ENCODE measurements at places on chromosomes 11 and 22.

GRCh38 chr11:125504580-125504979 is 8.5 kb upstream of the FEZ1 start:
- DNase-seq: no peak

DNA sequence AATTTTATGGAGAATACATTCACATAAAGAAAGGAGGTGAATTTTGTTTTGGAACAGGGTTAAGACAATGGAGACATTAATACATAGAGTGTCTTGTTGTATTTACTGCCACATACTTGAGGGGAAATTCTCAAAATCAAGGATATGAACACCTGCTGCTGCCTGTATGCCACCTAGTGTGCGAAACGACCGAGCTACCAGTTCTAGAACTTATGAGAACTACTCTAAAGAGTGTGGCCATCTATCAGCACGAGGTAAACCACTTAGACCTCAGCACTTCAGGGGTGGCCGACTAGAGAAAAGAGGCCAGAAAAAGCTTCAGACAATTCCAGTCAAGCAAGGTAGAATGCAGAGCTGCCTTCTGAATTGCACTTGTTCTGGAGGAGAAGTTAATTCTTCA is 1.5 kb upstream of the AGBL2 start:
- DNase-seq: no peak

GRCh38 chr11:56533054-56533740 is 9.9 kb downstream of the OR5M11 start:
- no peak for DNase-seq

- DNase-seq: no peak
Measured at GRCh38 chr11:128714881-128715280, 21.0 kb downstream of the FLI1 start.

DNA sequence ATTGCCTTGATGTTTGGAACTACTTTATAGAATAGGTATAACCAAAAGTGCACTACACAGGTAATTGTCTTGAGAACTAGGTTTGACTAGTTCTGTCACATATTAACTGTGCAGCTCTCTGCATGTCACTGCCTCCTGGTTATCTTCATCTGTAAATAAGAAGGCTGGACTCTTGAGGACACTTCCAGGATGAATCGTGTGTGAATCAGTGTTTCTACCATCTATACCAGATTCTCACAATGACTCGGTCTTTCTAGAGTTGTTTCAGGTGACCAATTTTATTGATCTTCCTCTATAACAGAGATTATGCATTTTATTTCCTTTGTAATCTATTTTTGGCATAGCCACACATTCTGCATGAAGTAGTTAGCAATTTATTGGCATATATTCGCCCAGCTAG is 1181.0 kb upstream of the TENM4 start:
- DNase-seq: no peak

GRCh38 chr11:116611998-116612620 is 160.7 kb downstream of the BUD13 start:
- no peak for DNase-seq

- no peak for DNase-seq
Measured at GRCh38 chr22:37442135-37442534, 14.9 kb upstream of the ELFN2 start.

DNA sequence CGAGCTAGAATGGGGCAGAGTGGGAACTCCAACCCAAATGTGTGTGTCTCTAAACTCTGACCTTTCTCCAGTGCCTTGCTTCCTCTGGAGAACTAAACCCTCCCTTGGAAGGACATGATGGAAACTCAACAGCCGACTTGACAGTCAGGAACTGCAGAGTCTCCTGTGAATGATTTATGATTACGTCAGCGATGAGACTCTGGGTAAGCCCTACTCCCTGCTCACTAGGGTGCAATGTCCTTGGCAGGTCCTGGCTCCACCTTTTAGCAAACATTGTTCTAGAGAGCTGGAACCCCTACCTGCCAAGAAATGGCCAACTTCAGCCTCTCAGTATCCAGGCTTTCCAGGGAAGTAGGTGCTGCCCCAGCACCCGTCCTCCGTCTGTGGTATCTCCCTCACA is 96.1 kb upstream of the CD82 start:
- DNase-seq: no peak

- DNase-seq: no peak
Measured at GRCh38 chr11:96103102-96103501, 179.2 kb upstream of the MTMR2 start.

DNA sequence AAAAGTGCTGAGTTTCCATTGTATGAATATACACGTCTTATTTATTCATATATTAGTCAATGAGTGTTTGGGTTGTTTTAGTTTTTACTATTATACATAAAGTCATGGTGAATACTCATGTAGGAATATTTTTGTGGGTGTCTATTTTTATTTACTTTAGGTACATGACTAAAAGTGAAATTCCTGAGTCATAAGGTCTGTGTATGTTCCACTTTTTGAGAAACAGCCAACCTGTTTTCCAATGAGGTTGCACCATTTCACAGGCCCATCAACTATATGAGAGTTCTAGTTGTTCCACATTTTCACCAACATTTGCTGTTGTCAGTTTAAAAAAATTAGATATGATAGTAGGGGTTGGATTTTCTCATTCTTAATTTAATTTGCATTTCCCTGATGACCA is 6.6 kb upstream of the OR6X1 start:
- no peak for DNase-seq

DNA sequence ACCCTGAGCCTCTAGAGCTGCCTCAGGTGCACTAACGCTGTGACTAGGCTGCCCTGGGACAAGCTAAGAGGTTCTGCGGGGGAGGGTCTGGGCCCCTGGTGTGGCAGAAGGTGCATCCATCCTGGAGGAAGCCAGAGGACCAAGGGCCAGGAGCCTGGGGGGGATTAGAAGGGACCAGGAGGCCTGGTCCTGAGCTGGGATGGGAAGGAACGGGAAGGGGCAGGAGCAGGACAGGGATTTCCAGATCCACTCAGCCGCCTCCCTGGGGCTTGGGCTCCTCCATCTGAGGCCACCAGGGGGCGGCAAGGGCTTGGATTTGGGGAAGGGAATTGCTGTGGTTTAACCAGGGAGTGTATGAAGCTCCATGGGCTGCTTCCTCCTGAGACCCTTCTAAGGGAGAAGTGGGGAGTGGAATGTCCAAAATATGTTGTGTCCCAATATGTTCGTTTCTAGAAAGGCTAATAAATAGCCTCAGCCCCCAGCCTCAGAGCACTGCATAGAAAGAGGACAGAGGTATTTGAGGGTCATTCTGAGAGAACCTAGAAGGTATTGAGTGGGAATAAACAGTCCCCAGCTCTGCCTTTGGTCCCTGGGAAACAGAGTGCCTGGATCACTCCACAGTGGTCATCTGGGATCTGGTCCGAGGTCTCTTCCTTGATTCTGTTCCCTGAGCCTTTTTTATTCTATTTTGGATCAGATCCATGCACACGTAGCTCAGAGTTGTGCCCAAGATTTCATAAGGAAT is 17.4 kb upstream of the PRAME start:
- no peak for DNase-seq

DNA sequence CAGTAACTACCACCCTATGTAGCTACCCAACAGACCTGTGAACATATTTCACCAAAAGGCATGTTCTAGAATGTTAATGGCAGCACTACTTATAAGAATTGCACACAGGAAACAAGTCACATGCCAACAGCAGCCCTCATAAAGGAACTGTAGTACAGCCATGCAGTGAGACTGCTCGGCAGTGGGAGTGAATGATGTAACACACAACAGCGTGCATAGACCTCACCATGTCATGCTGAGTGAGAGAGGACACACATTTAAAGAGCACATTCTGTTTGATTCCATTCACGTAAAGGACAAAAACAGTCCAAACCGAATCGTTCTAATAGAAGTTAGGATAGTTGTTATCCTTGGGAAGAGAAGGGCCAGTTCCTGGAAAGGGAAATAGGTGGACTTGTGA is 27.2 kb upstream of the KIRREL3 start:
- no peak for DNase-seq

GRCh38 chr11:29293825-29294224 is 723.0 kb downstream of the KCNA4 start:
- no peak for DNase-seq

DNA sequence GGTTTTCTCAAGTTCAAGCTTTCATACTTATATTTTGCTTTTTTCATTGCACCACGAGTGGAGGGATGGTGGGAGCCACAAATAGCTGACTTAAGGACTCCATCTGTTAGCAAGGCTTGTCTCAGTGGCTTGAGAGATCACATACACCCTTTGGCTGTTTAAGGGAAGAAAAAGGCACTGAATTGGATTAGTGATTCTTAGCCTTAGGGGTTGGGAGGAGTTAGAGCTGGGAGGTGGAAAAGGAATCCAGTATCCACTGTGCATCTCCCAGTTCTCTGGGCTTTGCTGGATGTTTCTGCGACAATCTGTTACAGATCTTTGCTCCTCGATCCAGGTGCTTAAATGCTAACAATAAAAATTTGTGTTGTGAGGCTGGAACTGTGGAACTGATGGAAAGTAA is 593.6 kb downstream of the CNTN5 start:
- DNase-seq: no peak

DNA sequence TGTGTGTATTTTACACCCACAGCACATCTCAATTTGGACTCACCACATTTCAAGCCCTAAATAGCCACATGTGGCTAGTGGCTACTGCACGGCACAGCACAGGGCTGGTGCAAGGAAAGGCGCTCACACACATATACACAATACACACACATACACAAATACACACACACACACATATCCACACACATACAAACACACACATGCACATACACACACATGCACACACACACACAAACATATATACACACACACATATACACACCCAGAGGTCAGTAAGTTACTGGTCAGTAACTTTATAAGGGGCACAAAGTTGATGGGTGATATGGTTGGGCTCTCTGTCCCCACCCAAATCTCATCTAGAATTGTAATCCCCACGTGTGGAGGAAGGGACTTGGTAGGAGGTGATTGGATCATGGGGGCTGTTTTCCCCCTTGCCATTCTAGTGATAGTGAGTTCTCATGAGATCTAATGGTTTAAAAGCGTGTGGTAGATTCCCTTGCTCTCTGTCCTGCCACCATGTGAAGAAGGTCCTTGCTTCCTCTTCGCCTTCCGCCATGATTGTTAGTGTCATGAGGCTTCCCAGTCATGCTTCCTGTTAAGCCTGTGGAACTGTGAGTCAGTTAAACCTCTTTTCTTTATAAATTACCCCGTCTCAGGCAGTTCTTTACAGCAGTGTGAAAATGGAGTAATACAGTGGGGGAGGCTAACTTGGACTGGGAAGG is 37.6 kb upstream of the DKK3 start:
- DNase-seq: no peak

- DNase-seq: peak; percentile 76
Measured at GRCh38 chr11:128422576-128423370, 164.6 kb downstream of the ETS1 start.

GRCh38 chr22:16781764-16782329 is 43.4 kb downstream of the XKR3 start:
- DNase-seq: no peak

GRCh38 chr11:31822175-31822926 is 11.2 kb upstream of the PAX6 start:
- no peak for DNase-seq

GRCh38 chr11:3905080-3905953 is 49.9 kb downstream of the STIM1 start:
- DNase-seq: peak; percentile 37

- no peak for DNase-seq
Measured at GRCh38 chr22:45358127-45358526, 48.4 kb downstream of the FAM118A start.

- no peak for DNase-seq
Measured at GRCh38 chr11:14872032-14872431, 20.0 kb downstream of the CYP2R1 start.

- DNase-seq: no peak
Measured at GRCh38 chr11:122075016-122075415, 41.0 kb downstream of the BLID start.

GRCh38 chr22:29427176-29427760 is 11.1 kb upstream of the RFPL1 start:
- DNase-seq: no peak

- DNase-seq: no peak
Measured at GRCh38 chr11:33451364-33451763, 194.2 kb downstream of the HIPK3 start.

DNA sequence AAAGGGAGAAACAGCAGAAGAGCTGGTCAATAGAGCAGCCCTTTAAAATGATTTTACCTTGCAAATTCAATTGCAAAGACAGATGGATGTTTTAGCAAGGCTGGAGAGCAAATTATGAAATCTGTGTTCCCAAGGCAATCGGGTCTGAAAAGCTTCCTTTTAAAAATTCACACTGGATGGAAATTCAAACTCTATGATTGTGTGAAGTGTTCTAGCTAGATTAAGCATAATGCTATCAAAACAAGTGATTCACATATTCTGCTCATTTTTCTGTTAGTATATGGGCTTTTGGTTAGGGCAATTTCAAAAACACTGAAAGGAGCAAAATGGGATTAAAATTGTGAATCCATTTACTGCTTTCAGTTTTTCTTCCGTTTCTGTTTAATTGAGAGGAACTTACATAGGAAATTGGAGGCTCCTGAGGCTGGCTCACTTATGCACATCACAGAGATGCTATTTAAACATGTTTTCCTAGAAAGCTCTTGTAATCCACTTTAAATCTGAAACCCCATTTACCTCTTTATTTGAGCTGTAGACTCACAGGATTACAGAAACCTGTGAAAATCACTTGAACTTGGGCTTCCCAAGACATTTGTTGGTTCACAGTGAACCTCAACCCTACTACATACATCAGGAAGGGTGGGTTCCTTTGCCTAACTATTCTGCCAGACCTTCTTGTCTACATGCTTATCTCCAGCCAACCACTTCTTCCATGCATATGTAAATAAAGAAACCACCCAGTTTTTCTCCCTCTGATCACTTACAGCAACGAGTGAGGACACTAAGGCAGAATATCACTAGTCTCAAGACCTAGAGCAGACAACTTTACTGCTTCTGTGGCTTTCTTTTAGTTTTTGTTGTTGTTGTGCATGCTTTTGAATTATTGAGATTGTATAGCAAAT is 201.9 kb upstream of the PITPNB start:
- no peak for DNase-seq

DNA sequence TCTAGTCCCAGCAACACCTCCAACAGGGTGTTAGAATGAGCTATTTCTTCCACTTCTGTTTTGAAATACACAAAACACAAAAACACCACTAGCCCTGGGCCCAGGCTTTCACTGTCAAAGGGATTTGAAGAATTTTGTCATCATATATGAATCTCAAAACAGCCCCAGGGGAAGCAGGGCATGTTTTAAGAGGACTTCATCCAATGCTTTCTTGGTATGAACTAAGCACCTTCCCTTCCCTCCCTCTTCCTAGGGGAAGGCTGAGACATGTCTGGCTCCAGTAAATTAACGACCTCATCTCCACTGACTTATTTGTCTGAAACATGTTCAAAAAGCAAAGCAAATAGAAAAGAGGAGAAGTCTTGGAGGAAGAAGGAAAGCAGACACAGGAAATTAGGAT is 75.7 kb upstream of the INCENP start:
- no peak for DNase-seq

GRCh38 chr11:99080154-99080553 is 59.4 kb downstream of the CNTN5 start:
- no peak for DNase-seq

- DNase-seq: no peak
Measured at GRCh38 chr22:48145738-48146137, 1383.3 kb downstream of the TBC1D22A start.
